ENCODE measurements at places on chromosomes 11 and 22. TPM values are rescaled to one million over a fixed set of nuclear protein-coding genes. Genes with fewer than 3 reads are reported as not detected.

DNA sequence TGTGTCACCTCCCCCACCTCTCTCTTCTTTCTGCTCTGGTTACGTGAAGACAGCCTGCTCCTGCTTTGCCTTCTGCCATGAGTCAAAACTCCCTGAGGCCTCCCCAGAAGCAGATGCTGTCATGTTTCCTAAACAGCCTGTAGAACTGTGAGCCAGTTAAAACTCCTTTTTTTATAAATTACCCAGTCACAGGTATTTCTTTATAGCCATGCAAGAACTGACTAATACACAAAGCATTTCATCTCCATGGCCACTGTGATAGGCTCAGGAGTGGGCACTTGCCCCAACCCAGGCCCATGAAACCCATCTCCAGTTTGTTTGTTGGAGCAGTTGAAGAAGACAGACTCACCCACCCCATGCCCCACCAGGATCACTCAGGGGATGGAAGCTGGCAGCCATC is 253.3 kb upstream of the ISX start:
- DNase-seq, result no peak

- no peak for DNase-seq
Measured at GRCh38 chr11:3823303-3823702, 14.9 kb downstream of the PGAP2 start.

- DNase-seq, result no peak
Measured at GRCh38 chr11:13110929-13111812, 102.1 kb downstream of the RASSF10 start.

DNA sequence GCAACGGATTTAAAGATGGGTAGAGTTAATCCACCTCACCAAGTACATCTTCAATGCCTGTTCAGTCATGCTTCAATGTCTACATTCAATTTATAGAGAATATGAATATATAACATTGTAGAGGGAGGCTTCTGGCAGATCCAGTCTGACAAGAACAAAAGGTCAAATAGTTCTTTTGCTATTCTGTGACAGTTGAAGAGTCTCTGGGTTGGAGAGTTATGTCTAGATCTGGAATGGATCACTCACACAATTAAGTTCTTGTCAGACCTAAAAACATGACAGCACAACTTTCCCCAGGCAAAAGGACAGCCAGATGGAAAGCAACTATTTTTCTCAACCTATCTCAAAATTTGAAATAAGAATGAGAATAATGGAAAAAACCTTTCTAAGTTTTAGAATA is 15.3 kb upstream of the GAB2 start:
- no peak for DNase-seq

DNA sequence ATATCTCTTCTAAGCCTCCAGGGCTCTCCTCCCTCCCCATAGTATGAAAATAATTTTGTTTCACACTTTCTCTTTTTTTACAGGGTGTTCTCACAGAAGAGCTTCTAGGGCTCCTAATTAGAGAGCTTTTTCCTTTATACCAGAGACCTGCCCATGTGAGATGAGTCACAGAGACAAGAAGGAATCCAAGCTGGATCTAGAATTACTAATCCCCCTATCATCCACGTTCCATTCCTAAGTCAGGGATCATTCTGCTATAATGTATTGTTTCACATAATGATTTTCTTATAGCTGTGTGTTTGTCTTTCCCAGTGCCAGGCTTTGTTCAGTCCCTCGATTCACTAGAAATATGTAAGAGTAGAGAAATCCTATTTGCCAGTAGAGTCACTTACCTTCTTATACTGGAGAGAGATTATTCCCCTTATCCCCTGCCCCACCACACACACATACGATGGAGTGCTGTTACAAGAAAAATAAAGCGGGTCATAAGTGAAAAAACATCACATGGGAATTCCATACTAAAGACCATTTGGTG is 778.3 kb upstream of the LRRC4C start:
- no peak for DNase-seq

- DNase-seq, result no peak
Measured at GRCh38 chr11:11640152-11640551, 18.3 kb upstream of the GALNT18 start.

DNA sequence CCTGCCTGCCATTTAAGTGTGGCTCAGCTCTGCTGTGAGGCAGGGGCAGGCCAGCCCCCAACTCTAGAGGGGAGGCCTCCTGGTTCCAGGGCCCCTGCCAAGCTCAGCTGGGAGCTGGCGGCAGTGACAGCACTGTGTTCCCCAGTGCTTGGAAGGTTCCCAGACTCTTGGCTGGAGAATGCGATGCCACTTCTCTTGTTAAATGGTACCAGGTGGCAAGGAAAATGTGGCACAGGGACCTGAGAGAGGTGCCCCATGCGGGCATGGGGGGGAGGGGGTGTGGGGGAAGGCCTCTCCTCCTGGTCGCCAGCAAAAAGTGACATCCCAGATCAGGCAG is 8.4 kb upstream of the TNFRSF13C start:
- DNase-seq, result no peak

DNA sequence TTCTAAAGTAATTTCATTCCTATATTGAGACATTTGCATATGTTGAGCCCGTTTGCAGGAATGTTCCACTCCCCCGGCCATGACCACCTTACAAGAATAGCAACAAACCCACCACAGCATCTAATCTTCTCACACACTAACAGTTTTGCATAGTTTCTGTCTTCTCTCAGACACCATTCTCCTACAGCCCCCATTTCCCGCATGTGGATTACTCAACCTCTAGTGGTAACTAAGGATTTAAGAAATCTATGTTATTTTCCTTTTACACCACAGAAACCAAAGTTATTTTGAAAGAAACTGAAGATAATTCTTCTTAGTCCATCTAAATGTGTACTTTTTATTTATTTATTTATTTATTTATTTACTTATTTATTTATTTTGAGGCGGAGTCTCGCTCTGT is 2.3 kb downstream of the MS4A4E start:
- no peak for DNase-seq

DNA sequence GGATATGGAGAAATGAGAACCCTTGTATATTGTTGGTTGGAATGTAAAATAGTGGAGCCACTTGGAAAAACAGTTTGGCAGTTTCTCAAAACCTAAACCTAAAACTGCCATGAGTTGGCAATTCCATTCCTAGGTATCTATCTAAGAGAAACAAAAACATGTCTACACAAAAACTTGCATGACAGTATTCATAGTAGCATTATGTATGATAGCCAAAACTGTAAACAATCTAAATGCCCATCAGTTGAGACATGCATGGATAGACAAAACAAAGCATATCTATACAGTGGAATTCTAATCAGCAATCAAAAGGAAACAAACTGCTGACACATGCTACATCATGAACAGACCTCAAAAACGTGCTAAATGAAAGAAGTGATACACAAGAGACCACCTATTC is 34.9 kb downstream of the TRAF6 start:
- DNase-seq, result no peak

- DNase-seq, result no peak
Measured at GRCh38 chr22:49425356-49425755, 402.3 kb downstream of the BRD1 start.

DNA sequence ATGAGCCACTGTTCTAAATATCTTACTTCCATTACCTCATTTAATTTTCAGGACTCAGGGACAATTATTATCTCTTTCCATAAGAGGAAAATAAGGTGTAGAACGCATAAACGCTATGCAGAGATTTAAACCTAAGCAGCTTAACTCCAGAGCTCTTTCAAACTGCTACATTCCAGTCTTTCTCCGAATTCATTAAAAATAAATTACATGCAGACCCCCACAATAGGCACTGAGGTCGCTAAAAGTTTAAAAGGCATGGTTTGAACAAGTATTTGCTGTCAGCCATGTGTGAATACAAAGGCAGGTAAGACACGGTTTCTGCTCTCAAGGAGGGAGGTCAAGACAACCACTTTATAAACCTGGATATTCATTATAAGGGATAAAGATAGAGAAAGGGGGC is 983 bp downstream of the NARS2 start:
- DNase-seq, result no peak

- DNase-seq, result no peak
Measured at GRCh38 chr11:43577566-43578264, 102.8 kb upstream of the HSD17B12 start.

DNA sequence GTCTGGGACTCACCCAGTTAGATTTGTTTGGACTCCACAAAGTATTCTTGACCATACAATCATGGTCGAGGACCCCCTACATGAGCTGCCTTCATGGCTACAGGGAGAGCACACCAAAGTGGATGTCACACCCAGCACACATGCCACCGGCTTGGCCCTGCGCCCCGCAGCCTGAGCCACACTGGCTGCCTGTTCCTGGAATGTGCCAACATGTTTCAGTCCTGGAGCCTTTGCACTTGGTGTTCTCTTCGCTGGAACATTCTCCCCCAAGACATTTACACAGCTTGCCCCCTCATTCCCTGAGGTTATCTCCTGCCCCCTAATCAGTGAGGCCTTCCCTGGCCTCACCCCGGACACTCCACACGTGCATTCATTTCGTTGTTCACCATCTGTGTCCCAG is 46.0 kb downstream of the PPARA start:
- DNase-seq, result no peak

DNA sequence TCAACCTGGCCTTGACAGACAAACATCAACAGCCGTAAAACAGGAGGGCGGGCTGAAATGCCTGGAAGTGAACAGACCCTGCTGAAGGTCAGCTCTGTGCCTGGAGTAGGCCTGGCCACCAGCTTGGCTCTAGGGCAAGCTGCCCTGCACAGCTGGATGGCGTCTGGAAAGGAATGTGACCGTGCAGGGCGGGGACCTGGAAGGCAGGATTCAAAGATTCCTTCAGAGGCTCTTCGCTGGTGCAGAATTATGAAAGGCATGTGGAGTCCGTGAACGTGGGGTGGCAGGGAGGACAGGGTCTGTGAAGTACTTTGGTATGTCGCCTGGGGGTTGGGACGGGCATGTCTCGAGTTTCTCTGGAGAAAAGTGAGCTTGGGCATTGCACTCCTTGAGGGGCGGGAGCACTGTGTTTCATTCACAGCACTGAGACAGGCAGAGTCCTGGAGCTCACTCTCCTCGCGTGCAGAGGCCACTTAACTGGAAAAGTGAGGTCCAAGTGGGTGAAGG is 1.5 kb downstream of the EHD1 start:
- DNase-seq, result peak; percentile 84

DNA sequence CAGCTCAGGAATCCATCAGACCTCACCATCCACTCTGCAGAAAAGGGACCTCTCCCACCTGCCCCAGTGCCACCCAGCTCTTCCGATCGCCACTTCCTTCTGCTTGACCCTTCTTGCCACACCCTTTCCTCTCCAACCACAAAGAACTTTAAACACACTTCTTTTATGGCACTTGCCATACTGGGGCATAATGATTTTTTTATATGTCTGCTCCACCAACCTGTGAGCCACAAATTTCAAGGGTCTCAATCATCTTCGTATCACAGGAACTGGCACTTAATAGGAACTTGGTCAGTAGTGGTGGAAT is 11.7 kb upstream of the MYH9 start:
- DNase-seq, result no peak

Gene SYT8
- total RNA-seq, result 12.5 TPM

Gene TIGD3
- 0.43 TPM for total RNA-seq

Gene MRGPRX4
- total RNA-seq, result not detected

Gene THY1
- total RNA-seq, result 7.8 TPM

All from upper lobe of right lung (tissue), 1 donor.